ENCODE measurements at places on chromosomes 5 and 9.

DNA sequence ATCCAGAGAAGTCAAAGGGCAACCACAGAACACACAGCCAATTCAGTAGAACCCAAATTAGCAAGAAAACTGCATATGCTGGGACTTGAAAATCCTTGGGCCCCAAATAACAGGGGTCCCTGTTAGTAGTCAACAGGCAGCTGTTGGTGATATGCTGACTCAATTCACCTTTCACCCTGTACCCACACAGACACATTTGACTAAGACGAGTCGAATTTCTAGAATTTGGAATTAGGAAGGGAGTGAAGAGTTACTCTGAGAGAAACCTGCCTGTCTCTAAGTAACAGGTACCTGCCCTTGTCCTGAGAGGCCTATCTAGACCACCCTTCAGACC is 821 bp upstream of the VCP start:
- no peak for DNase-seq

DNA sequence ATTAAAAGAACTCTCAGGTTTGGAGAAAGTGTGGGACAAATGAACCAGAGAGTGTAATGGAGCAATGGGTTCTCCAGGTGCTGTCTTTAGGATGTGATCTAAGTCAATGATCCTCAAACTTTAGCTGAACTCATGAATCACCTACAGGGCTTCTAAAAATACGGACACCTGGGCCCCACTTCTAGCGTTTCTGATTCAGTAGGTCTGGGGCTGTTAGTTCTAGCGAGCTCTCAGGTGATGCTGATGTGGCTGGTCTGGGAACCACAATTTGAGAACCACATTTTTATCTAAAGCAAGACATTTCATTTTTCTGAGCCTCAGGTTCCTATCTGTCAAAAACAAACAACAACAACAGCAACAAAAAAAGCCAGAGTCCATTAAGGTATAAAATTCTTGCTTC is 35.1 kb upstream of the PCA3 start:
- DNase-seq, result no peak

DNA sequence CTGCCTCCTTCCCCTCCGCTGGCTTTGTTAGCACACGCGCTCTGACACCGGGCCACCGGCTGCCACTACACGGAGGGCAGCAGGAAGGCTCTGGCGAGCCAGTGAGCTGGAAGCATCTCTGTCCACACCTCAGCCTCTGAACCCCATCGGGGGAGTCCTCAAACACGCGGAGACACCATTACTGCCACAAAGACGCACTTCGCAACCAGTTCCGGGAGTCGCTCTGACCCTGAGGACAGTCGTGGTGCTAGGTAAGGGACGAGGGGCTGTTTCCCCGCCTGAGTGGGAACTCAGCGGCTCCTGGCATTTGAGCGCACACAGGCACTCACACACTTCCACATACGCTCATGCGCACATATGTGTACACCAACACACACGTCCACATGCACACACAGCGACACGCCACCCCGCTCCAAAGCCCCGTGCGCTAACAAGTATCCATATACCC is 160.0 kb downstream of the C9orf152 start:
- peak; percentile 56 for DNase-seq

- no peak for DNase-seq
These were observed 34.3 kb upstream of the RNF130 start for GRCh38 chr5:180105827-180106312.
